NCI-H187 (cell line): ENCODE measurements at places on chromosomes 11 and 22.

- no peak for DNase-seq
Observed at GRCh38 chr22:36252754-36253522, at the start of gene APOL1. TSS of gene APOL1 (plus strand) at chr22:36253133. CDS start at chr22:36254956, 1,823 bp downstream.

DNA sequence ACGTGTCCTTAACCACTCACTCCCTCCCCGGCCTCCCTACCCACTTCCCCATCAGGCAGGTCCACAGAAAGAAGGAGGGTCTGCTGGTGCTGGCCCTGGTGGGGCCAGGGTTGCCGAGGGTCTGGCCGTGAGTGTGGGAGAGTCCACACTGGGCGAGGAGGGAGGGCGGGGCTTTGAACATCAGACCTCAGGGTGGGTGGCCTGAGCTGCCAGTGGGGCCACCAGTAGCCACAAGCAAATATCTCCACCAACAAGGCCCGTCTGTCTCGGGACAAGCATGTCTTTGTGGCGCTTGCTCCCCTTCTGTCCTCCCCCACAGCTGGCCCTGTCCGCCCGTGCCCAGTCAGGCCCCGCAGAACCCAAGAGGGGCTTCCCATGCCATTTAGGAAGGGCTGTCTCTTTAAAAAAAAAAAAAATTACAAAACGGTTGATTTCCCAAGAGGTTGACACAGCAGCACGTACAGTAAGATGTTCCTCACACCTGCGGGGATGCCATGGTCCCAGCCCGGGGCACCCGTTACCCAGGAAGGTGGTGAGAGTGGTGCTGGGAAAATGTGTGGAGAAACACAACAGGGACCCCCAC is 17.7 kb upstream of the TALDO1 start:
- no peak for DNase-seq

DNA sequence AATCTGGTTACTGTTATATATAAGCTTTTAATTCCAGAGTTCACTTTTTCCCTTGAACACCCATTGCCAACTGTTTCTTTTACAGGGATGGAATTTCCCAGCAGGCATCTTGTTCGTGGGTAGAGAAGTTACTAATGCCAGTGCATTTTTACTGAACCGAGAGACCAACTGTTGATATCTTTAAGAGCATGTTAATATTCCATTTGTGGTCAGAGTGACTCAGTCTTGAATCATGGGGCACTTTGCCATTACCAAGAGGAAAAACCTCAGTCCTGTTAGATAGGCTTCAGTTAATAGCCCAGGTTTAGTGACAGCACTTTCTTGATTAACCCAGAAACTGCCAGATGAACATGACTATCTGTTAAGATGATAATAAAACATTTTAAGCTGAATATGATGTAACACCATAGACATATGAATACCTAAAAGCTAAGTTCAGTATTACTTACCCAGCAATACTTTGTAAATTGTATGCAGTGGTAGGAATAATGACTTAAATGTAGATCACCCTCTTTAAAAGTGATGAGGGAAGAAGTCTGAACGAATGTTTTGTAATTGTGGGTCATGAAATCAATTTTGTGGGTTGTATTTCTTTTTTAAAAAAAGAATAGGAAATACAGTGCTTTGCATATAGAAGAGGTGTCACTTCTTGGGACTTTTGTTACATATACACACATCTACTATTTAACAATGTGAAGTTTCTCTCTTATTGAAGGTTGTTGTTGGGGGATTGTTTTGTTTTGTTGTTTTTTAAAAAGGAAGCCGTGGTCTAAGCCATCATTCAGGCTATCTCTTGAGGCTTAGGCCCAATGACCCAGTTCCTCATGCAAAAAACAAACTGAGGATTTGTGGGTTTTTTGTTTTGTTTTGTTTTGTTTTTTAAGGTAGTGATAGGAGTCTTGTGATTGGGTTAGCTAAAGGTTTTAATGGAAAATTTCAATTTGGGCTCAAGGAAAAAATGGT is 79.2 kb upstream of the GRIK4 start:
- DNase-seq = no peak

- no peak for DNase-seq
Observed at GRCh38 chr11:34274712-34275398, 83.0 kb downstream of the ABTB2 start.

DNA sequence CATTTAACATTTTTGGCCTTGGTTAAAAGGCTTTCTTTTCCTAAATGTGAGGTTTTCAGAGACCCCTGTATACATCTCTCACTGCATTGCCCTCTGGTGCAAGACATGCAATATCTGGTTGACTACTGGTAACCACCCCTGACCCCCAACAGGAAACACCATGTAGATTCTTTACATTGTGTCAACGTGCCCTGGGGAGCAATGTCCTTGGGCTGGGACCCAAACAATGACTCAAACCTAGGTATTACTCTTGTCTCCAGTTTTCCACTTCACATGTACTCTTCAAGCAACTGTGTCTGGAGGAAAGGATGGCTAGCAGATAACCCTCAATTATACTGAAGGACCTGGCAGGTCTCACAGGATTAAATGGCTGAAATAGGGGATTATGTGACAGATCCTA is 1.1 kb upstream of the GPR83 start:
- no peak for DNase-seq

DNA sequence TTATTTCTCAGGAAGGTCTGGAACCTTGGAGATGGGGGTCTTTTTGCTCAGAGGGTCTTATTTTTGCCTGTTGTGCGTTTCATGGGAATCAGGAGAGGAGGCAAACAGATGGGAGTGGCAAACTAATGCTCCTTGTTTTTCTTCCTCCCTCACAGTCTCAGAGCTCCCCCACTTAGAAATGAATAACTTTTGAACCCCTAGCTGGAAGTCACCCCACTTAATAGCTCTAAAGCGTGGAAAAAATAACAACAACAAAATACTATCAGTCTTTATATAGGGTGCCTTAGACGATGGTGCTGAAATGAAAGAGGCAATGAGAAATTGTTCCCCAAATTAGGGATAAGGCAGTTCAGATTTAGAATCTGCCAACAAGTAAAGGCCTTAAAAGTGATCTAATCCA is 76.8 kb upstream of the BDNF start:
- DNase-seq = no peak

- DNase-seq = no peak
Observed at GRCh38 chr22:44458044-44459020, 39.7 kb downstream of the RTL6 start.

DNA sequence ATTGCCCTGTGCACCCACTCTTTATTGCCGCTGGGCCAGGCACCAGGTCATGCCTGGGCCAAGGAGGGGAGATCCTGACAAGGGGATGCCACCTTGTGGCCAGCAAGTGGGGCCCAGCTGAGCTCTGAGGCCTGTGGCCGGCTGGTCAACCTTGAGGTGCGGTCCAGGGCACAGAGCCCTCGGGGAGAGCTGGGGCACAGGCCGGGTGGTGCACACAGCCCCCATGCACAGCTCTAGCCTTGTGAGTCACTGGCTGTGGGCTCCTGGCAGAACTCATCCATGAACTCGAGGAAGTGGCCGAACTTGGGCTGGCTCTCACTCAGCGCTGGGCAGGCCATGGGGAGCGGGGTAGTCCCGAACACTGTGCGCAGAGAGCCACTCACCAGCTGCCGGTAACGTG is 94.3 kb downstream of the RNF169 start:
- no peak for DNase-seq

GRCh38 chr11:44950031-44950624 is 555 bp downstream of the TP53I11 start:
- no peak for DNase-seq

DNA sequence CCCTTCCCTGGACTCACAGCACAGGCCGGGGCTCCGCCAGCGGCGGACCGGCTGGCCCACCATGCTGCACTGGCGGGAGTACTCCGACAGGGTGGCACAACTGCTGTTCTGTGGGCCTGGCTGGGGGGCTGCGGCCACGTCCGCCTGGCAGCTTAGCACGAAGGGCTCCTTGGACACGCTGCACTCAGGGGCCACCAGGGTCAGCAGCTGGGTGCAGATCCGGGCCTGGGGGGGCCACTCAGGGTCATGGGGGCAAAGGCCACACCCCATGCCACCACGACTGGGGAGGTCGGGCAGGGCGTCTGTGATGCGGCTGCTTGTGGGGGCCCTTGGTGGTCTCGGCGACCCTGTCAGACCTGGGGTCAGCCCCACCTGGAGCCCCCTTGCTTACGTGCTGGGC is 6.0 kb downstream of the MUC6 start:
- no peak for DNase-seq

GRCh38 chr11:73170140-73170539 is 28.0 kb upstream of the FCHSD2 start:
- no peak for DNase-seq

GRCh38 chr11:119251114-119251513 is 45.0 kb downstream of the CBL start:
- DNase-seq = no peak

GRCh38 chr11:36002196-36002595 is 58.3 kb downstream of the LDLRAD3 start:
- no peak for DNase-seq

DNA sequence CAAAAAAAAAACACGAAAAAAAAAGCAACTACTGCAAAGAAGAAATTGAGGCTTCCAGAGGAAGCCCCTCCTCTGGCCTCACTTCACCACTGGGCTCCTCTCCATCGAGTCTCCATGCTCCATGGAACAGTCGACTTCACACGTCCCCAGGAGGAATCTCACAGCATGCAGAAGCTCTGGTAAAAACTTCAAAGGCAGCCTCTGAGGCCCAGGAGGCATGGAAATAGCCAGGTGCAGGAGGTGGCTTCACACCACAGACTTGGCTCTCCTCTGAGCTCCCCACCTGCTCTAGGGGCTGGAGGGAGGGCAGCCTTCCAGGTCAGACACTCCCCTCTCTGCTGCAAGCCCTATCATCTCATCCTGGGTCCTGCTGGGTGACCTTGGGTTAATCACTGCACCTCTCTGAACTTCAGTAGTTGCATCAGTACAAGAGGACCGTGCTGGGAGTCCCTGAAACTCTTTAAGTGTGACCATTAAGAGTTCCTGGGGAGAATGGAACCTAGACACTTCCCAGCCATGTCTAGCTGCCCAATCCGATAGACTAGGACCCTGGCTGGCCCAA is 8.2 kb downstream of the PDE2A start:
- DNase-seq = no peak

- no peak for DNase-seq
Observed at GRCh38 chr11:128776424-128777284, 82.8 kb downstream of the FLI1 start.

- DNase-seq = no peak
Observed at GRCh38 chr11:112882494-112883381, 78.5 kb upstream of the NCAM1 start.

GRCh38 chr11:33413301-33413700 is 156.1 kb downstream of the HIPK3 start:
- no peak for DNase-seq

DNA sequence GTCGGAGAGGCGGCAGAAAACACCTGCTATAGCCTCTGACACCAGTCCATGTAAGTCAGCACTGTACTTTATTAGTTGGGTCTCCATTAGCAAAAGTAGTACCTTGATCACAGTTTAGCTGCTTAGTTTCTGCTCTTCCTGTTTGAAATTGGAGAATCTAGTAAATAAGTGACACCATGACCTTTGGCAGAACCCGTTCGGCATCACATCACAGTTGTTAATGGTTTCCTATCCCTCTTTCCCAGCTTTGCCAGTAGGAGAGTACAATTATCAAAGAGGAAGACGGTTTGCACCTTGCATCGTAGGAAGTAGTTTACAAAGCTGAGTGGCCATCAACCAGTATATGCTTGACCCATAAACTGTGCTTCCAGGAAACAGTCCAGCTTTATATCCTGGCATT is 101.8 kb downstream of the TRIM44 start:
- no peak for DNase-seq

DNA sequence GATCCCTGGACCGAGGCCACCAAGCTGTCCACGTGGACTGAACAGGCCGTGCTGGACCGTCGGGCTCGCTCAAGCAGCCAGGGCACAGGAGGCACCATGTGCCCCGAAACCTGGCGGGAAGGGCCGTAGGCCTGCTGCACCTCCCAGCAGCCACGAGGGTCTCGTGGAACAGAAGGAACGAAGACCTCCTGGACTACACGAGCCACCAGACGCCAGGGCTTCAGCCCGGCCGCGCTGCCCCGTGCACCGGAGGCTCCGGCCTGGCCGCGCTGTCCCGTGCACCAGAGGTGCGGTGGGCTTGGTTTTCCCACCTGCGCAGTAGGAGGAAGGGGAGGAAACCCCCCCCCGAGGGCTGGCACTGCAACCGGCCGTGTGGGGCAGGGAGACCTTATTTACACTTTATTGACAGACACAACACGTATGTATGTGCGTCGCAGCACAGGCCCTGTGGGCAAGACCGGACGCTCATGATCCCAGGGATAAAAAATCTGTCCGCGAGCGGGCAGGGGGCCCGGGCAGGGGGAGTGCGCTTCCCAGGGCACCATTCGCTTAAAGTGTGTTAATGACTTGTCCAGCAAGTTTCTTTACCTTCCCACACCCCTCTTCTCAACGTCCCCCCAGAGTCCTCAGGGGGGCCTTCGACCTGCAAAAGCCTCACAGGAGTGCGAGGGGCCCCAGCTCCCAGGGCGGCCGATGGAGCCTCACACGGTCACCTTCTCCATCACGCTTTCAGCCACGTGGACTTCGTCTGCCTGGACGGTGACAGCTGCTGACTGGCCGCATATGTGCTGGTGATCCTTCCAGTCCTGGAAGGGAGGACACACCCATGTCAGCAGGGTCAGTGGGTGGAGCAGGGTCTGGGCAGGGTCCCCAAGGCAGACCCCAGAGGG is 7.0 kb downstream of the DRD4 start:
- no peak for DNase-seq

DNA sequence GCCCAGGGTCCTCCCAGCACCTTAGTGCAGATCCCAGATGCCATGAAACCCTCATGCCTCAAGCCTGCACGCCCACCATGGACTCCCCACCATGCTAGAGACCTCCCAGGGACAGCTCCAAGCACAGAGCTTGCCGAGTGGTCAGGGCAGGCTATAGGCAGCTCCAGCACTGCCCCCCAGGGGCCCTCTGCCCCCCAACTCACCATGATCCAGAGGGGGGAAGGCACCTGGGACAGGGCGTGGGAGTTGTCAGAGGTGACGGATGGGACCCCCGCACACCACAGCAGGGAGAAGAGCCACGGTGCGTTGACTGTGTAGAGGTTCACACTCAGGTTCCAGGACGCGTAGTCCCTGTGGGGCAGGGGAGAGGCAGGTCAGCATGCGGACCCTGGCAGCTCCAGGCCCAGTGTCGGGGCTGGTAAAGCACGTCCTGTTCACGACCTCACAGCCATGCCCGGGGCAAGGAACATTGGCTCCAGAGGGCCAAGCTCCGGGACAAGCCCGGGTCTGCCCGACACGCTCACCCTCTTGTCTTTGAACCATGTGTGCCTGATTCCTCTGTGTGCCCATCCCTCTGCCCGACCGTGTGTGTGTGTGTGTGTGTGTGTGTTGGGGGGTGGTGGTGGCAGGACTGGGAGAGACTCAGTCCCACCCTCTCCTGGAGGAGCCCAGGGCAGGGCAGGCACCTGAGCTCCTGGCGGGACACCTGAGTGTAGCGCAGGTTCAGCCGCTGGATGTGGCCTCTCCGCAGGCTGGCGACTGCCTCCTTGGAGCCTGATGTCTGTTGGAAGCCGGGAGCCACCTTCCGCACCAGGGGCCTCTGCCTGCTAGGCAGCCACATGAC is 8.2 kb upstream of the KLHL35 start:
- no peak for DNase-seq

GRCh38 chr11:114612686-114613085 is 17.1 kb upstream of the NXPE4 start:
- no peak for DNase-seq
